Adrenal gland (tissue), 19 donors: ENCODE measurements at places on chromosomes 2 and 18. TPM values are rescaled to one million over a fixed set of nuclear protein-coding genes. Genes with fewer than 3 reads are reported as not detected.
A peak's percentile ranks its signal among the peaks of the same experiment; 100 is the strongest.

DNA sequence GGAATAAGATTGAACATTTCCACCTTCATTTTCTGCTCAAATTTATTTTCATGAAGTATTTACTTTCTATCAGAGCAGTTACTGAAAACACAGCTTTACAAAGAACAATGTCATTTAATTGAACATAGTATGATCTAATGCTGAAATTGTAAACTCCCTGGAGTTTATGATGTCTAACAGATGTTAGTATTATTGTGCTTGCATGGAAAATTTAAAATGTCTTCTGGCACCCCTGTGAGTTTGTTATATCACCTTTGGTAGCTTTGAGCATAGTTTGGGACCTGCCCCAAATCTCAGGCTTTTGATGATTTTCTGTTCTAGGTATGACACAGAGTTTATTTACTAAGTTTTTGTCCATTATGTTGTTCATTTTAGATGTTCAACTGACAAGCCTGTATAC is 28.1 kb downstream of the FAM171B start:
- DNase-seq = no peak

- no peak for DNase-seq
These were observed 31.9 kb downstream of the DIPK1C start for GRCh38 chr18:74425161-74425560.

DNA sequence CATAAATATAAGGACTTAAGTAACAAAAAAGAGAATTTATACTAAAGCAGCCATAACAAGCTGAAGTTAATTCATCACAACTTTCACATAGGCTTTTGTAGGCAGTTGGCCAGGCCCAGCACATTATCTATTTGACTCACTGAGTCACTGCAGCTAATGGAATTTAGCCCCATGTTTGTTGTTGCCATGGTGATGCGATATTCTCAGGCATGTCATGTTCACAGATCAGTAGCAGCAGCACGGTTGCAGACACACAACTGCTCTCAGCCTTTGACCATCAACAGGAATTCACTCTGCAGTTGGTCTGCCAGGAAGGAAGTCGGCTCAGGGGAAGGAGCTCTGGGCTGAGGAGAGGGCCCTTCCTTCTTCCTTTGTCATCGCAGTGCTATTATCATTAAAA is 639.8 kb downstream of the TMEM182 start:
- no peak for DNase-seq

- peak; percentile 12 for DNase-seq
These were observed 179.1 kb upstream of the CYP26B1 start for GRCh38 chr2:72326759-72327158.

- DNase-seq = no peak
These were observed 13.9 kb downstream of the LRP2 start for GRCh38 chr2:169348321-169349024.

DNA sequence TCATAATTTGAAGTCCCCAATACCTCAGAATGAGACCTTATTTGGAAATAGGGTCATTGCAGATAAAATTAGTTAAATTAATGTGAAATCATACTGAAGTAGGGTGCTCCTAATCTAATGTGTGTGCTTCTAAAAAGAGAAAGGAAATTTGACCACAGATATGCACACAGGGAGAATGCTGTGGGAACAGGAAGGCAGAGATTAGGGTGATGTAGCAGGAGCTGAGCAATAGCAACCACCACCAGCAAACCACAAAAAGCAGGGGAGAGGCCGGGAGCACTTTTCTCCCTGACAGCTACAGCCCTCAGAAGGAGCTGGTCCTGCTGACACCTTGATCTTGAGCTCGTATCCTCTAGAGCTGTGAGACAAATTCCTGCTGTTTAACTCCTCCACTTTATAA is 24.6 kb upstream of the SCG2 start:
- no peak for DNase-seq

DNA sequence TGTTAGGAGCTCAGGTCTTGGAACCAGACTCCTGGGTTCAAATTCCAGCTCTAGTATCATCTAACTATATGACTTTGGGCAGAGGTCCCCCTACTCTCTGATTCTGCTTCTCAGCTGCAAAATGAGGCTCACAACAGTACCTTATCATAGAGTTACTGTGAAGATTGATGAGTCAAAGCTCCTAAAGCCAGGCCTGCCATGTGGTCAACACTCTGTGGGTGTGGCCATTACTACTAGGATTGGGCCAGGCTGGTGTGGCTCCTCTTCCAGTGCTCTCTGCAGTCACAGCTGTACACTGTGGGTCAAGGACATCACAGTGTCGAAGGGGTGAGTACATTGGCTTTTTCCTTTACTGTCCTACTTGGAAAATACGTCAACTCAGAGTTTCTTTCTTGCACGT is 22.6 kb downstream of the CAPN13 start:
- DNase-seq = no peak

DNA sequence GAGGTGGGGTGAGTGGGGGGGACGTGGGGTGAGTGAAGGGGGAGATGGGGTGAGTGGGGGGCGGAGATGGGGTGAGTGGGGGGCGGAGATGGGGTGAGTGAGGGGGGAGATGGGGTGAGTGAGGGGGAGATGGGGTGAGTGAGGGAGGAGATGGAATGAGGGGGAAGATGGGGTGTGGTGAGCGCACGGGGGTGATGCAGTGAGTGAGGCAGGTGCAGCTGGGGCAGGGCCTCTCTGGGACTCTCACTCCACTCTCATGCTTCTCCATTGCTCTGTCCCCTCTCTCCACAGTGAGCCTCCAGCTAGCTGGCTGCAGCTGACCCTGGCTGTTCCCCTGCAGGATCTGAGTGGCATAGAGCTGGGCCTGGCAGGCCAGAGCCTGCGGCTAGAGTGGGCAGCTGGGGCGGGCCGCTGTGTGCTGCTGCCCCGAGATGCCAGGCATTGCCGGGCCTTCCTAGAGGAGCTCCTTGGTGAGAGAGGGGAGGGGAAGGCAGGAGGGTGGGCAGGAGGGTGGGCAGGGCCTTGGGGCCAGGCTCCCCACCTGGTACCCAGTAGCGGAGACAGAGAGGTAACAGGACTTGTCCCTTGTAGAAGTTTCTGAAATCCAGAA is 13.9 kb upstream of the SLC4A3 start:
- DNase-seq = no peak

GRCh38 chr2:173099271-173099670 is 23.6 kb downstream of the MAP3K20 start:
- no peak for DNase-seq

GRCh38 chr2:82257796-82258555 is 1953.4 kb upstream of the LRRTM1 start:
- no peak for DNase-seq

DNA sequence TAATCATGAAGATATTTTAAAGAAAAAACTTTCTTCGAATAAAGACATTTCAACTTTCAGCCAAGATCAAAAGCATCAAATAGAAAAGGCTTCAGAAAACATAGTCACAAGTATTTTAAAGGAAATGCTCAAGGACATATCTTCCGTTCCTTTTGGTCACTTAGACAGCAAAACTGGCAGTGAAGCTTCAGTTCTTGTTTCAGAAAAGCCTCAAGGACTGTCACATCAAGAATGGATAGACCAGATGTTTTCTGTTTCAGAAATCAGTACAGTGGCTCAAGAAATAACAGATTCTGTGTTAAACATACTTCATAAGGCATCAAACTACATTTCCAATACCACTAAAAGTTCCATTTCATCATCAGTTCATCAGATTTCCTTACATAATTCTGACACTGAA is 51.8 kb downstream of the FSIP2 start:
- DNase-seq = no peak

DNA sequence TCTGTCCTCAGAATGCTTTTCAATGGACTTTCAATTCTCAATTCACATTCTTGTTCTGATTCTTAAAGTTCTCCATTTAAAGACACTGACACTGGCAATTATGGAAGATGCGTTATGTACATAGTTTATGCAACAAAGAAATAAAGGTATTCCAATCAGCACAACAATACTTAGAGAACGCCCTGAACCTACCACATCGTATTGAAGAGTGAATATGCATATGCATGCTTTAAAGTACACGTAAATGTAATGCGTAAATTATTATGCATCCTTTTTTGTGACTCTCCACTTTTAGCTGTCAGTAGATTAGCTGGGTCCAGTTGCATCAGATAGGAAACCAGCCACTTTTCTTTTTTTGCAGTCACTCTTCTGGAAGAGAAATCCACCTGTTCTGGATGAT is 83.5 kb downstream of the RBM43 start:
- DNase-seq = no peak

GRCh38 chr2:62554440-62554839 is 48.4 kb upstream of the TMEM17 start:
- DNase-seq = no peak

DNA sequence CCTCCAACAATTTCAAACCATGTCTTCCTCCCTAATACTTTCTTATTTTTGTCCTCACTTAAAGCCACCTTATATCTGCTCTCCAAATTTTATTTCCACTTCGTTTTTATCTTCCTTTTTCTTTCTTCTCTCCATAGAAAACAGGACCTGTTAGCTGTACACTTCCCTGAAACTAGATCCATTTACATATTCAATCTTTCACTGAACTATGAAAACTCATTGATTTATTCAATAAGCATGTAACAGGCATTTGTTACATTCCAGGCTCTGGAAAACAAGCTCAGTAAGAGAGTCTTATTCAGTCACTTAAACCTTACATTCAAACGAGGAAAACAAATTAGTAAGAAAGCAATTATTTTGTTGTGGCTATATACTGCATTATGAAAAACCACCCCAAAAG is 1225.3 kb downstream of the SUCLG1 start:
- DNase-seq = no peak

- no peak for DNase-seq
These were observed 118.8 kb upstream of the EPB41L3 start for GRCh38 chr18:5662586-5663090.

- DNase-seq = no peak
These were observed 35.6 kb downstream of the PXDN start for GRCh38 chr2:1708476-1709334.

Gene IL18R1
- 2.3 TPM for polyA plus RNA-seq

Gene KCNE4
- polyA plus RNA-seq = 1.4 TPM

Gene ATL2
- polyA plus RNA-seq = 30.6 TPM

Gene STPG4
- polyA plus RNA-seq = not detected

Gene RAB11FIP5
- polyA plus RNA-seq = 46.7 TPM

Gene CNTNAP5
- polyA plus RNA-seq = not detected

Gene AOX1
- 406 TPM for polyA plus RNA-seq

Gene TBR1
- not detected for polyA plus RNA-seq

Gene MARCHF4
- 0.97 TPM for polyA plus RNA-seq

Gene TFCP2L1
- 0.17 TPM for polyA plus RNA-seq
